A172 (cell line): ENCODE measurements at places on chromosomes 1 and 21. TPM values are rescaled to one million over a fixed set of nuclear protein-coding genes. Genes with fewer than 3 reads are reported as not detected.

The RYR2 gene
- 2.3 and 3.2 TPM in 2 replicates for total RNA-seq

The GUCA2B gene
- not detected in 2 replicates for total RNA-seq

The TCP10L gene
- not detected in 2 replicates for total RNA-seq

The FMO2 gene
- not detected in 2 replicates for total RNA-seq

The AKR7A3 gene
- 0.12 TPM in 1 of 2 replicates, not detected in the other for total RNA-seq

The PRDM16 gene
- 0.84 and 1.5 TPM in 2 replicates for total RNA-seq

The IL24 gene
- not detected in 2 replicates for total RNA-seq

The LCE2B gene
- total RNA-seq = not detected in 2 replicates

The CD101 gene
- total RNA-seq = not detected in 2 replicates

The S100A9 gene
- total RNA-seq = not detected in 2 replicates
